ENCODE measurements at places on chromosomes 13 and 19.
A peak's percentile ranks its signal among the peaks of the same experiment; 100 is the strongest.

DNA sequence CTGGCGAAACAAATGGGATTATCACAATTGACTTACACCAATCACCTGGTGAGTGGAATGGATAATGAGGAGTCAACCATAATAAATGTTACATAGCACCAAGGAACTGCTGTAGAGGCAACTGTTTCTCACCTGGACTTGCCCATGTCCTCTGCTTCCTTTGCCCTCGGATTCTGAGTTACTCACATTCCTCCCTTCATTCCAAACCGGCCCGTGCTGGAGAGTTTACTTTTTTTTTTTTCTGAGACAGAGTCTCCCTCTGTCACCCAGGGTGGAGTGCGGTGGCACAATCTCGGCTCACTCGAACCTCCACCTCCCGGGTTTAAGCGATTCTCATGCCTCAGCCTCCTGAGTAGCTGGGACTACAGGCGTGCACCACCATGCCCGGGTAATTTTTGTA lies 41.5 kb upstream of the TSC22D1 start:
- DNase-seq: no peak

GRCh38 chr13:70714993-70715392 lies 606.7 kb upstream of the KLHL1 start:
- DNase-seq: no peak

GRCh38 chr19:19202707-19203011 lies 555 bp downstream of the NR2C2AP start:
- DNase-seq: no peak

DNA sequence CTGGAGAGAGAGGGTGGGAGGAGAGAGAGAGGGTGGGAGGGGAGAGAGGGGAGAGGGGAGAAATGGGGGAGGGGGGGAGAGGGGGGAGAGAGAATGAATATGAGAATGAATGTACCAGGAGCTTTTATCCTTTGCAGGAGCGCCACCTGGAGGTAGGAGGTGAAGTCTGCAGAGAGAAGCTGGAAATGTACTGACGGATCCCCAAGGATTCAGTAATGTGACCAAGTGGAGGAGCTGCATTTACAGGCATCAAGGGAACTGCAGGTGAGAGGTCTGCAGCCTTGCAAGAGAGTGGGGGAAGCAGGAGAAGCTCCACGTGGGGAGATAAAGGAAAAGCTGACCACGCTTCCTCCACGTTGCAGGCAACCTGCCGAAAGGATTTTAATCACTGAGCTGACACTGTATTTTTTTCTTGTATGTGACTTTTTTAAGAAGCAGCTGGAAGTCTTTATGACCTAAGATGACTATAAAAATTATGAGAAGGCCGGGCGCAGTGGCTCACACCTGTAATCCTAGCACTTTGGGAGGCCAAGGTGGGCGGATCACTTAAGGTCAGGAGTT lies 33.7 kb downstream of the VSTM1 start:
- DNase-seq: peak; percentile 26

GRCh38 chr13:93147298-93147645 lies 79.3 kb upstream of the GPC6 start:
- DNase-seq: no peak

DNA sequence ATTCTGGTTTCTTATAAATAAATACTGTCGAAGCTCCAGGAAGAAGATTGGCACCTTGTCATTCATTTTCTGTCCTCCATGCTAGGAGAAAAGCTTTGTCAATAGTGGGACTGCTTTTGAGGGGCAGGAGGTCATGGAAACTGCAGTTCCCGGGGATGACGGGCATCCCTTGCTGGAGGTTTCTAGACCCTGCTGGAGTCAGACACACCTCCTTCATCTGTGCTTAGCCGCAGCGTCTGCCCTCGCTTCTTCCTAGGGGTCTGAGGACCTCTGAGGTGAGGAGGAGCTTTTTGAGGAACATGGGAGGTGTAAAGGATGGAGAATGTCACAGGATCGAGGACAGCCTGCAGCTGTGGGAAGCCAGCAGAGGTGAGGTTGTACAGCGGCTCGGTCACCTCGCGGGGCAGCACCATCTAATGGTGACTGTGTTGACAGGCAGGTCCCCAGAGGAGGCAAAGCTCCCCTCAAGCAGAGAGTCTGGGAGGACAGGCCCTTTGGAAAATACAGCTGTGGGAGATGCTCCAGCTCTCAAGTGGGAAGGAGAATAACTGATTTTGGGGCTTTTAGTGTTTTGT lies 172.7 kb upstream of the RNF113B start:
- DNase-seq: peak; percentile 16

GRCh38 chr13:45269204-45269603 lies 68.4 kb upstream of the KCTD4 start:
- DNase-seq: no peak

DNA sequence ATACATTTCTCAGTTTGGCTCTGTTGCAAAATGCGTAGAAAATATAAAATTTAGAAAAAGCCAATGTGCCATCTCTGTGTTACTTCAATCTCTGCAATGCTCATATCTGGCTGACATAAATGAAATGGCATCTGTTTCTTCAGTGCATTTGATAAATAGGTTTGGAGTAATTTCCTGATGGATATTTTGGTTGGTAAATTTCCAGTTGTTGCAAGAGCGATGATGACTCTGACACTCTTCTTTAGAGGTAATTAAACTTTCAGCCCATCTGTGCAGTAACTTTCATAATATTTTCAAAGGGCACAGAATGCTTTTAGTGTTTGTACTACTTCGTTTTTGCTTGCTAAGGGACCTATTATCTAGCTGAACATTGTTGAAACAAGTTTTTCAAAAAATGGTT lies 1286.4 kb downstream of the PCDH9 start:
- no peak for DNase-seq

- peak; percentile 59 for DNase-seq
Observed at GRCh38 chr13:25688536-25688935, 316.8 kb downstream of the ATP8A2 start.

GRCh38 chr13:73714522-73714921 lies 419.7 kb downstream of the KLF12 start:
- no peak for DNase-seq

DNA sequence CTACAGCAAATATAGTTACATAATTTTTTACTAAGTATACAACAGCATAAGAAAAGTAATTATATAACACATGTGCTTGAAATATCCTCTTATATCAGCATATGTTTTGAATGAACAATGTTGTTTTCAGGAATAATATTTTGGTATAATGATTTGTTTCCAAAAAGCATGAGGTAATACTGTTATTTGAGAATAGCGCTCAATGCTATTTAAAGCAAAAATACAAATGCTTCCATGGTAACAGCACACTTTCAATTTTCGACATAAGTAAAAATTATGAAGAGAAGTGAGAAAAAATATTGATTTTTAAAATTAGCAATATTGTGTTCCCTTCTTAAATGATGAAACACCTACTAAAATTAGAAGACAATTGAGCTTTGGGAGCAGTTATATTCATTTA lies 715.9 kb upstream of the ATXN8OS start:
- DNase-seq: no peak

- DNase-seq: no peak
Observed at GRCh38 chr13:57832187-57832586, 200.6 kb downstream of the PCDH17 start.

DNA sequence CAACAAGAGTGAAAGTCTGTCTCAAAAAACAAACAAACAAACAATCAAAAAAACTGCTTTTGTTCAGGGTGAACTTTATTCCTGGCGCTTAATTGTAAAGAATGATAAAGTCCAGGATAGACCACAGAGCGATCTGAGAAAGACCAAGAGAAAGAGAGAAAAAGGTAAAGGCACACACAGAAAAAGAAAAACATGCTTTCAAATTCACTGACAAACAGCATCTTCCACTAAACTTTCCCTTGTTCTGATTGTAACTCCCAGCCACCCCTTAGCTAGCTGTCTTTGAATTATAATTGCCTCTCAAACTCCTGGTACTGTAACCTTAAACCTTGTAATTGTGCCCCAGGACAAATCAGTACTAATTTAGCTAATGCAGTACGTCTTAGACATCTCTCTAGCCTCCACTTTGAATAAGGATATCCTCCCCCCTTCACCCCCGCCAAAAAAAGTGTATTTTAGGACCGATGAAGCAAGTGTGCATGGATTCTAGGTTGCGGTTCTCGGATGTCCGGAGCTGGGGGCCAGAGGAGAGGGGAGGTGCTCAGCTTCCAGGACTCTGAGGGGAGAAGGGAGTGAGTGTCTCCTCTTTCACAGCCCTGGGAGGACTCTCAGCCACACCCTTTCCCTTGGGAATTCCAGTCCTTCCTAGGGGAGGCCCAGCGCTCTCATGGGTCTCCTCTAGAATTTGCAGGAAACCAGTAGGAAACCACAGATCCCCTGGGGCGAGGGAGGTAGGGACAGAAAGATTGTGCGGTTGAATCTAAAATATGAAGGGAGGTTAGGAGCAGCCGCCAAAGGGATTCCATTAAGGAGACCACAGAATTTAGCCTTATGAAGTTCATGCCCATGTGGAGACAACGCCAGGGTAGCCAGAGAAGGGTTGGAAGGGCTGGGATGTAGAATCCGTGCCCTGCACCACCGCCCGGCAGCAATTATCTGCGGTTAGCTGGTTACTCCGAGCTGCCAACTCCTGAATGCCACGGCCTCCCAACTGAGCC lies 19.7 kb downstream of the ZNF536 start:
- DNase-seq: no peak

DNA sequence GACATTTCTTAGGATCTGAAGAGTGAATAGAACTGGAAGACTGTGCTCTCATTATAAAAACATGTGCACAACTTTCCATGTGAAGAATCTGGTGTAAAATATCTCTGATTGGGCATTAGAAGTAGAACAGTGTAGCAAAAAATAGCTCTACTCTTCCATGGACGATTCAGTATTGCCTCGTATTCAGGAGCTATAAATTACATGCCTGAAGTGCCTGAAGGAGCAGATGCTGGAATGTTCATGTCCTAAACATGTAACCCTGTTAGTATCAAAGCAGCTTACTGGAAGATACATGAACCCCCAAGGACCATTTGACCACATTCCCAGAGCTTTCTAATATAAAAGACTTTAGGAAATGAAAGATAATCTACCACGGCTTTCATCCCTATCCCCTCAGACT lies 528.9 kb downstream of the DACH1 start:
- no peak for DNase-seq

DNA sequence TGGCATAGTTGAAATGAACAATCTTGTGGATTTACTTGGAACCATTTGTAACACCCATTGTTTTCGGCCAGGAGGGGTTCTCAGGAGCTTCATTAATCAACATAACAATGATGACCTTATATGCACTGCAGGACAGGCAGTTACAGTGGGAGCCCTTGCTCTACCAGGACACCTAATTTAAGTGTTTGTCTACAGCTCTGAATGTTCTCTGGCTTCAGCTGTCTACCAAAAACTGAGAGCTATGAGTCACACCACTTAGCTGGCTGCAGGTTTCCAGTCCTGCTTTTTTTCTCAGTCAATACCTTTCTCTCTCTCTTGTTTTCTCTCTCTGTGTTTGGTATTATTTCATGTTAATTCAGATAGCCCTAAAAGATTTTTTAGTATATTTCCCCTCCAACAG lies 105.4 kb upstream of the MBNL2 start:
- peak; percentile 11 for DNase-seq

DNA sequence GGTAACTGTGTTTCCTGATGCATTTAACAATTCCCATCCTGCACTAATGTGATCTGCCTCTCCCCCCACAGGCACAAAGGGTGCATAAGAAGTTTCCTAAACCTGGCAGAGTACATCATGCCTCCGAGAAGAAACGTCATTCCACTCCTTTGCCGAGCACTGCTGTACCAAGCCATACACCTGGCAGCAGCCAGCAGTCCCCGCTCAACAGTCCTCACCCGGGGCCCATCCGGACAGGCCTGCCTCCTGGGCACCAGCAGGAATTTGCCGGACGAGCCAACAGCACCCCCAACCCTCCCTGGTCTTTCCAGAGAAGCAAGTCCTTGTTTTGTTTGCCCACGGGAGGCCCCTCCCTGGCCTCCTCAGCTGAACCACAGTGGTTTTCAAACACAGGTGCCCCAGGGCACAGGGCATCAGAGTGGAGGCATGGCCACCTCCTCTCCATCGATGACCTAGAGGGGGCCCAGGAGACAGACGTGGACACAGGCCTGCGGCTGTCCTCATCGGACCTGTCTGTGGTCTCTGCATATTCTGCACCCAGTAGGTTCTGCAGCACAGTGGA lies 58.3 kb downstream of the FAM124A start:
- DNase-seq: no peak

- DNase-seq: no peak
Observed at GRCh38 chr13:86710013-86710412, 910.8 kb upstream of the SLITRK6 start.

DNA sequence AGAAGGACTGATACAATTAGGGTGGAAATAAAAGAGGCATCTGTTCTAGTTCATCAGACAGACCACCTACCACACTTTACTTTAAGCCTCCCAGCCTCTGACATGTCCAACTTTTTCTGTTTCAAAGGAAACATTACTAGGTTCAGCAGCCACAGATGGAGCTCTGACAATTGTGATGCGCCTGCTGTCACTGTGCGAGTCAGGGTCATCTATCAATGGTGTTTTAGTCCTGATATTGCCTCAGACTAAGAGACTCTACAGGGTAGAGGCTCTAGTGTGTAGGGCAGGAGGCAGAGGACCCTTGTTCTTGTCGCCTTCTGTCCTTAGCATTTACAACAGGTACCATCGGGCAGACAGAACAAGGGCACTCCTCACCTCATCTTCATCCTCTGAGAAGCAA lies 685.0 kb upstream of the SGCG start:
- DNase-seq: no peak

- peak; percentile 73 for DNase-seq
Observed at GRCh38 chr19:55088543-55089341, 13.1 kb downstream of the EPS8L1 start.

GRCh38 chr13:98484289-98485219 lies 92.4 kb downstream of the STK24 start:
- peak; percentile 86 for DNase-seq

- DNase-seq: no peak
Observed at GRCh38 chr13:21463424-21463823, 4.3 kb upstream of the ZDHHC20 start.

DNA sequence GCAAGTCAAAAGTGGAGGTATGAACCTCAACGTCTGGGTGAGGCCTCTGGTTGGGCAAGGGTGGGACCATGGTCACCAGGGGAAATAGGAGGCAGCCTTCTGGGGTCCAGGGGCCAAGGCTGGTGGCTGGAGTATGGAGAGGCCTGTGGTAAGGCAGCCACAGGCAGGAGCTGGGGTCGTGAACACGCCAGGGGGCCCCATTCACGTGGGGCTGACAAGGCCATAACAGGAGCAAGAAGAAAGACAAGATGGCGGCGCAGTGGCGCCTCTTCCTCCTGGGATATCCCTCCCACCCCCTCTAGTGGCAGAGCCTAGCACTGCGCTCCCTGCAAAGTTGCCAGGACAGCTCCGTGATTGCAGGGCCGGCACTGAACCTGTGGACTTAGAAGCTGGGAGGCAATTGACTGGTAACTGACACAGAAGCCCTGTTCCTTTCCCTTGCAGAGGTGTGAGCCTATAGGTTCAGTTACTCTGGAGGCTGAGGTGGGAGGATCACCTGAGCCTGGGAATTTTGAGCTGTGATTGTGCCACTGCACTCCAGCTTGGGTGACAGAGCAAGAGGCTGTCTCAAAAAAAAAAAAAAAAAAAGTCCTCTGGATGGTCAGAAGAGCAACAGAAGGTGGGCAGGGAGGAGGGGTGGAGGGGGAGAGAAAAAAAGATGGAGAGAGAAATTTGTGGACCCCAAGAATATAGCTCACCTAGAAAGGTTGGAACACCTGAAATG lies 19.7 kb upstream of the EDDM13 start:
- peak; percentile 91 for DNase-seq

- no peak for DNase-seq
Observed at GRCh38 chr19:17020385-17020784, 6.2 kb downstream of the CPAMD8 start.

- peak; percentile 99 for DNase-seq
Observed at GRCh38 chr13:112990783-112991182, 21.8 kb downstream of the MCF2L start.

- no peak for DNase-seq
Observed at GRCh38 chr19:34644991-34645461, 31.9 kb downstream of the SCGB2B2 start.

- DNase-seq: no peak
Observed at GRCh38 chr19:58559275-58560006, 1.0 kb upstream of the UBE2M start.
